ENCODE measurements at places on chromosomes 11 and 22.

GRCh38 chr11:40281052-40281580, 1178.3 kb downstream of the LRRC4C start:
- DNase-seq, result no peak

GRCh38 chr22:20566420-20567260, 59.2 kb downstream of the MED15 start:
- DNase-seq, result peak; percentile 60

DNA sequence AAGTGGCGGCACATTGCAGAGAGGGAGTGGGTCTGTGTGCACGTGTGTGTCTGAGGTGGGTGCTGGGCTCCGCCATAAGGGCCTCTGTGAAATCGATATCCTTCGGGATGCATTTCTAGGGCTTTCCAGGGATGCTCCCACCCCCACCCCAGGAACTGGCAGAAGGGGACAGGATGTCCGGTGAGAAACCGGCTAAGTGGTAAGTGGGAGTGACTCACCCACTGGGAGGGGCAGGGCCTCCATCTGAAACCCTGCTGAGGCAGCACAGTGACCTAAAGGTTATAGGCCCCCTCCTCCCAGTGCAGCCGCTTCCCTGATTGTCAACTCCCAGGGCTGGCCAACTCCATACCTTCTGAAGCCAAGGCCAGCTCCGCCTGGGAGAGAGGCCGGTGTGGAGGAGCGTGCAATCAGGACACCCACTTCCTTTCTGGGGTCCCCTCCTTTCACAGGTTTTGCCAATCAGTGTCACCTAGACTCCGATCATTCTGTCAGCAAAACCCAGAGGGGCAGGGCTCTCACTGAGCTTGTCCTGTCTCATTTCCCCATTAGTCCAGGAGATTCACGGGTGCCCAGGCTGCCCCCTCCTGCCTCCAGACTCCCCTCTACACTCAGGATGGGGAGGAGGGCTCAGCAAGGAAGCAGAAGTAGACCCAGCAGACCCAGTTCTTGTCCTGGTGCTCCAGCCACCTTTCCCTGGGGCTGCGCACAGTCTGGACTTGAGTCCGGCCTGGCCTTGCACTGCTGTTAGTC, 44.5 kb downstream of the NECTIN1 start:
- no peak for DNase-seq

GRCh38 chr11:90213322-90213721, 9.5 kb downstream of the CHORDC1 start:
- DNase-seq, result no peak

GRCh38 chr11:116862951-116863350, 25.5 kb upstream of the APOA1 start:
- no peak for DNase-seq

DNA sequence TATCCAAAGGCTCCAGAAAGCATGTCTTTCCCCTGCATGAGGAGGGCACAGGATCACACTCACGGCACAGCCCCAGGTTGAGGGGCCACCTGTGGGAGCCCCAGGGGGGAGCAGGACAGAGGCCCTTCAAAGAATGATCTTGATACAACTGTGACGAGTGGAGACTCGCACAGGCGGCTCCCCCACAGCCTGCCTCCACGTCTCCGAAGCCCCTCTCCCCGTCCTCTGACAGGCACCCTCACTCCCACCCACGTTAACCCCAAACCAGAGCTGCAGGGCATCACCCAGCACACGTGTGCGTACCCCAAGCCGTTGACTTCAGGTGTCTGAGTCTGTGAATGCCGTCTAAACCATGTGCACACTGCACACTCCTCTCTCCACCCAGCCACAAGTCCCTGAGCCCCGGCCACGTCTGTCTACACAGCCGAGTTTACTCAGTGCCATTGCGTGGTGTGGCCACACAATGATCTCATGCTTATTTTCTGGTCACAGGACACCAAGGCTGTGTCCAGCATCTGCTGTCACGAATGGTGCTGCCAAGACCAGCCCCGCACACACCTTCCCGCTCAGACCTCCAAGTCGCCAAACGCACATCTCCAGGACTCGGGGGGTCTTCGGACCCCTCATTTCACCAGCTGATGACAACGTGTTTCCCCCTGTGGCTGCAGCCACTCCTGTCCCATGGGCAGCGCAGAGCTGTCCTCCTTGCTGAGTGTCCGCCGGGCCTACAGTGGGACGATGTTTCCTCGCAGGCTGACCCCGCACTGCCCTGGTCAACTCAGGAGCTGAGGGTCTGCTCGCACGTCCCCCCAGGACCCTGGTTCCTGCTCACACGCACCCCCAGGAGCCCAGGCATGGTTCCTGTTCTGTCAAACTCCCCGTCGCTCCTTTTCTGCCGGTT, 251.2 kb downstream of the BRD1 start:
- DNase-seq, result no peak

DNA sequence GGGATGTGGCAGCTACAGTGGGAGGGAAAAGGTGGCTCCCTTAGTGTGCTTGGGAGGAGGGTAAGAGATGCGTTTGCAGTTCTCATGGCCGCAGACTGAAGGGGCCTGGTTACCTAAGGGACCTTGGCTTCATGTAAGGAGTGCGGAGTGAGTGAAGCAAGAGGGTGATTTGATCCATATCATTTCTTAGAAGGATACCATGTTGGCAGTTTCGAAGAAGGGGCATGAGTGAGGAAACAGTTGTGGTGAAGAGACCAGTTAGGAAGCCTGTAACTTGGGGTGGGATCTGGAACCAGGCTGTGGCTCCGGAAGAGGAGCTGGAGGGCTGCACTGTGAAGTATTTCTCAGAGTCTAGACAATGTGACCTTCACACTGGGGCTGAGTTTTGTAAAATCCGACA, 45.0 kb downstream of the ST3GAL4 start:
- no peak for DNase-seq

Data from stimulated activated CD4-positive, alpha-beta T cell treated with anti-CD3 and anti-CD28 coated beads, Interleukin-1b, Interleukin-23, amount 100 ng/mL, for 48 hours (primary cell).